ENCODE measurements at places on chromosomes 5 and 9. TPM values are rescaled to one million over a fixed set of nuclear protein-coding genes. Genes with fewer than 3 reads are reported as not detected.
A peak's percentile ranks its signal among the peaks of the same experiment; 100 is the strongest.

ZNF462 gene
- 9.0 TPM for total RNA-seq

ADAMTS16 gene
- total RNA-seq, result 1.3 TPM

CNTLN gene
- total RNA-seq, result 13.6 TPM

FGF10 gene
- total RNA-seq, result 13.9 TPM

PCDHGB5 gene
- 20.6 TPM for total RNA-seq

LHFPL2 gene
- 41.3 TPM for total RNA-seq

DUSP1 gene
- 1,562 TPM for total RNA-seq

PCDHB10 gene
- 3.8 TPM for total RNA-seq

SLC28A3 gene
- total RNA-seq, result 0.16 TPM

MYORG gene
- total RNA-seq, result 2.9 TPM

NRG2 gene
- total RNA-seq, result 16.5 TPM

CBY3 gene
- not detected for total RNA-seq

UBAP2 gene
- total RNA-seq, result 29.8 TPM

CD72 gene
- 3.6 TPM for total RNA-seq

DNA sequence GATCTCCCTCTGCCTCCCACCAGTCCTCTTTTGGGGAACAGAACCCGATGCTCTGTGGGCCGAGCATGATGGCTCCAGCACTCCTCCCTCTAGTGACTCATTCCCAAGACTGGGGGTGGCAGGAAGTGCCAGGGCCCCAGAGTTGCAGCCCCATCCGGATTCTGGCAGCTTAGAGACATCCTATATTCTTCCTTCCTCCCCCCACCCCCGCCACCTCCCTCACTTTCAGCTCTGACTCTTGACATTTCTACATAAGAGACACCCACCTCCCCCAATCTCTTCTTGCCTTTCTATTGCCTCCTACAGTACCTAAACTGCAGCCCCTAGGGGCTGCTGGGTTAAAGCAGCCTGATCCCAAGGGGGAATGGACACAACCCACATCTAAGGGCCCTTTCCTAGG lies 47.1 kb upstream of the MATR3 start:
- H3K4me1 ChIP-seq, result no peaks in the 10 kb centered on the region
- H3K27me3 ChIP-seq, result no peaks in the 10 kb centered on the region
- H3K27ac ChIP-seq, result no peak overlapping the region
- H3K4me3 ChIP-seq, result no peak overlapping the region
- no peak for DNase-seq

GRCh38 chr9:127722055-127722745 lies 6.3 kb downstream of the TTC16 start:
- H3K4me1 ChIP-seq, result no peaks in the 10 kb centered on the region
- DNase-seq, result no peak
- H3K36me3 ChIP-seq, result no peaks in the 10 kb centered on the region

DNA sequence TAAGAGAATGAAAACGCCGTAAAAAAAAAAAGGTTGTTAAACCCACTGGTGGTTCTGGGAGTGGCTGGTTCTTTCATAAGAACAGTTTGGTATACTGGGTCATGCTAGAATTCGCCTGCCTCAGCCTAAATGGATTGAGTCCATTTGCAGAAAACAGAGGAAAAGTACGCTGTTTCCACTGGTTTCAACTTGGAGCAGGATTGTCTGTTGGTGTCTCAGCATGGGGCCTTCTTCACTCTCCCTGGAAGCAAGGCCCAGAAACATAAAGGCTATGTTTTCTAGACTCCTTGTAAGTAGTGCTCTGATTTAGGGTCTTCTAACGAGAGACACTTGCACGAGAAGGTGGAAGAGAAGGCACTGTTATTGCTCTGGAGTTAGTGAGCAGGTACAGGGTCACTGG lies 116.9 kb upstream of the MTAP start:
- no peaks in the 10 kb centered on the region for H3K4me1 ChIP-seq
- no peaks in the 10 kb centered on the region for H3K27me3 ChIP-seq
- H3K36me3 ChIP-seq, result no peaks in the 10 kb centered on the region
- H3K27ac ChIP-seq, result no peak overlapping the region
- DNase-seq, result no peak
- no peak overlapping the region for H3K4me3 ChIP-seq

DNA sequence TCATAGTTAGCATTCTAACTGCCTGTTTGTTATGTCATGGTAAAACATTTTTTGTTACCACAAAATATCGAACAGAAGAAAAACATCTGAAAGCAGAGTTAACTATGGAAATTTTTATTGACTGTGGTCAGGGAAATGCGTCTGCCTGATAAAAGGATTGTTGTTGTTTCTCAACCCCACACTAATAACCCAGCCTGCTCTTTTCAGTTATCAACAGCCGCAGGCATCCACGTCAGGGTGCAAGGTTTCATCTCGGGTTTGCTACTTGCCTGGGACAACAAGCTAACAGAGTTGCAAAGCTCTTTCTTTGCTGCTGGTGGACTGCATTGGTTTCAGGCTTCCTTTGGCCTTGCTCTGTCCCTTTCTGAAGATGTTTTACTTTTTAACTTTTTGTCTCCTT lies 969.2 kb downstream of the CDH18 start:
- DNase-seq, result no peak
- H3K36me3 ChIP-seq, result no peaks in the 10 kb centered on the region
- no peak overlapping the region for H3K4me3 ChIP-seq
- no peak overlapping the region for H3K27ac ChIP-seq

GRCh38 chr5:126103868-126104267 lies 319.3 kb upstream of the GRAMD2B start:
- DNase-seq, result no peak
- no peak overlapping the region for H3K4me3 ChIP-seq
- H3K4me1 ChIP-seq, result no peaks in the 10 kb centered on the region
- H3K36me3 ChIP-seq, result no peaks in the 10 kb centered on the region
- H3K27me3 ChIP-seq, result no peaks in the 10 kb centered on the region

DNA sequence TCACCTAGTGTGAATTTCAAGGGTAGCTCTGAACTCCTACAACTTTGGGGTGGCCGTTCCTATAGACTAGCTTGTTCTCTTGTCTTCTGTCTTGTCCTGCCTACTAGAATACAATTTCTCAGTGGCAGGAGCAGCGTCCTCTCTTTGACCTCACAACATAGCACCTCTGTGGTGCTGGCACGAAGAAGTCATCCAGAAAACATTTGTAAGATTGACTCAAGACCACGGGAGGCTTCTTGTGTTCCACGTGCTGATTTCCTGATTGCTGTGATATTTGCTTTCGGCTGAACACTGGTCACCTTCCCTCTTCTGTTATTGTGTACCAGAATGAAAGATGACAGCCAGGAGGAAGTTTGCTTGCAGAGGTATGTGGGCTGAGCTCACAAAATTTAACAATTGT lies 27.0 kb downstream of the SLC1A1 start:
- H3K27ac ChIP-seq, result no peak overlapping the region
- H3K36me3 ChIP-seq, result no peaks in the 10 kb centered on the region
- no peak for DNase-seq

GRCh38 chr9:93492327-93492726 lies 38.9 kb upstream of the FAM120AOS start:
- DNase-seq, result no peak
- H3K27ac ChIP-seq, result no peak overlapping the region
- H3K36me3 ChIP-seq, result no peaks in the 10 kb centered on the region
- no peaks in the 10 kb centered on the region for H3K4me1 ChIP-seq

DNA sequence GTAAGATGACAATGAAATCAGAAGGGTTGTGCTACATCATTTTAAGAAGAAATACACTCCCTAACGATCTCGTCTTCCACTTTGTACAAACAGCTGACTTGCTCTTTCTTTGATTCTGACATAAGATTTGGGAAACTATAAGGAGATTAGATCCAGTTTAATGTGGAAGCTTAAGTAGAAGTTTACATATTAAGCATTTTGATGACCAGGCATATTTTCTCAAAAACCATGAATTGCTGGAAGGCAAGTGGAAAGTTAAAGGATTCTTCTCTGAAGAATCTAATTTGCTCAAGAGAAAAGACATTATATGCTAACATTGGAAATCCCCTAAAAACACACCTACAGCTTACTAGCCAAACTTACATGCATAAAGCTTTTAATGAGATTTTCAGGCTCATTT lies 531.9 kb upstream of the PTPRD start:
- H3K36me3 ChIP-seq, result no peaks in the 10 kb centered on the region
- H3K27me3 ChIP-seq, result no peaks in the 10 kb centered on the region
- H3K27ac ChIP-seq, result no peak overlapping the region

GRCh38 chr9:123073991-123074422 lies 40.5 kb downstream of the GPR21 start:
- no peaks in the 10 kb centered on the region for H3K36me3 ChIP-seq
- no peaks in the 10 kb centered on the region for H3K27me3 ChIP-seq
- peak overlapping the region; percentile 41 for H3K27ac ChIP-seq
- H3K4me3 ChIP-seq, result no peak overlapping the region

DNA sequence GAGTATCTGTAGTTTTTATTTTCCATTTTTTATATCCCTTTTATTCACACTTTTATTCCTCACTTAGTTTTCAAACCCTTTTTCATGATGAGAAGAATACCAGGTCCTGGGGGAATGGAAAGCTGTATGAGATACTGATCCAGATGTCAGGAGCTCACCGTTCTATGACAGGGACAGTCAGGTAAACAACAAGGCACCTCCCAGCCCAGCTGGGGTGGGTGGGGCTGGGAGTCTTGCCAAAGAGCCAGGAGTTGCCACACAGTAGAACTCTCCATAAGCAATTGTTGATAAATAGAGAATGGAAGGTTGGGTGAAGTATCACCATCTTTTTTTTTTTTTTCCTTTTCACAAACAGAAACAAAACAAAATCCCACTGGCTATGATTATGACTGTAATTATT lies 225.8 kb downstream of the NSG2 start:
- H3K4me3 ChIP-seq, result no peak overlapping the region
- no peaks in the 10 kb centered on the region for H3K4me1 ChIP-seq
- no peak for DNase-seq

DNA sequence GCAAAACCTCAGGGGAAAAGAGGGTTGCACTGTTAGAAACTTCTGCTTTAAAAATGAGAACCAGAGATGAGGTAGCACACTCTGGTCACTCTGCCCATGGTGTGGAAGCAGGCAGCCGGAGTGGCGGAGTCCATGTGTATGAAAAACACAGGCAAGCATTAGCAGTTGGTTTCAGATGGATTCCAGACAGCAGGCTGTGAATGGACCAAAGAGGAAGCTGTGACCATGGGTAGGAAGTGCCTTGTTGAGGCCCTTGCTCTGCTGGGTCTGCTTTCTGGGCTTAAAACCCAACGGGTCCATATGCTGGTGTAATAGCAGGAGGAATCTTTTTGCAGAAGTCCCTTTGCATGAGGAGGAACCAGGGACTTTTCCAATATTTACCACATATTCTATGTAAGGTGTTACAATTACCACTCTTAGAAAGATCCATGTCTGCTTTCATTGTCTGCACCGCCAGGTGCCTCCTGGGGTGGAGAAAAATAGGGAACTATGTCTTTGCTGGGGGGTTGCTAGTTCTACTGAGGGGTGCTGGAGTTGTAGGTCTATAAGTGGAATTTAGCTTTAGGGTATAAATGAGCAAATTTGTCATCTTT lies 77.0 kb downstream of the ANKRD55 start:
- no peak overlapping the region for H3K27ac ChIP-seq
- H3K4me3 ChIP-seq, result no peak overlapping the region
- no peaks in the 10 kb centered on the region for H3K36me3 ChIP-seq

DNA sequence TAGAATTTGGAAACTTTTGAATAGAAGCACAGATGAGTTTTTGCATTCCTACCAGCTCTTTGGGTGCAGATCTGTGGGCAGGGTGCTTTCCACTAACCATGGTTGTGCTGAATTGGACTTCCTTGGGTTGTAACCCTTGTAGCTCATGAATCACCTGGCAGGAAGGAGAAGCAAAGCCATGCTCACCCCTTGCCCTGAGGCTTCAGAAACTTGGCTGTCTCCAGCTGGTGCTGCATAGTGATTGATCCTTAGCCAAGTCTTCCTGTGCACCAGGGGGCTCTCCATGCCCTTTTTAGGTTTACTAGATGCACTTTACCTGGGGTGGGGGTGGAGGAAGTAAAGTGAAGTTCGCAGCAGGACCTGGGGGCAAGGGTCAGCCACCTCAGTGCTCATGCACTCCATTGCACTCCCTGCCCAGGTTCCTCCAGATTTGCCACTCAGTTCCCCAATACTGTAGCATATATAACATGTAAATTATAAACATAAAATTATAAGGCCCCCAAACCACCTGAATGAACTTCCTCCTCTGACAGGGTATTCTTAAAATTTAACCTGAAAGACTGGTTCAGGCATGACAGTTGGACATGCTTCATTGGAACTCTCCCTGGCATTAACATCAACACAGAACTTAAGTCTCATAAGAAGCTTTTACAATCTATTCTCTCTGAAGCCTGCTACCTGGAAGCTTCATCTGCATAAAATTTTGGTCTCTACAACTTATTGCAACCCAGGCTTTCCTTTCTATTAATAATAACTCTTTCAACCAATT lies 25.8 kb upstream of the IFNA14 start:
- DNase-seq, result no peak
- H3K4me1 ChIP-seq, result peaks cover 5% of the 10 kb centered on the region

- no peaks in the 10 kb centered on the region for H3K4me1 ChIP-seq
- H3K27ac ChIP-seq, result no peak overlapping the region
These were observed 27.5 kb downstream of the AMBP start for GRCh38 chr9:114050646-114051045.

DNA sequence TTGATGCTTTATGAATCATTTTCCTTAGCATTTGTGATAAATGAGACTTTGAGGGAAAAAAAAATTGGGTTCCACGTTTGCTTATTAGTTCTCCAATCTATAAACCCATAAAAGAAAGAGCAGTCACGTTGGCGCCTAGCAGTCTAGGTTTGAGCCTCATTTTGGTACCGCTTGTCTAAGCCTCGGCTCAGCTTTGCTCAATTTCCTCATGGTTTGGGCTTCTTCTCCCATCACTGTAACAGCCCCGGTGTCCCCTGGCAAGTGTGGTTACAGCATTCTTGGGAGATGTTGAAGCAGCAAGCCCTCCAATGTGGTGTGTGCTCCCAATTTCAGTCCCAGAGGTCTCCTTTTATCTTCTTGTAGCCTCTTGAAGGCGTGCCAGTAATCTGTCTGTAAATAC lies 578.4 kb downstream of the CDK5RAP2 start:
- H3K27ac ChIP-seq, result no peak overlapping the region
- no peak for DNase-seq
- no peak overlapping the region for H3K4me3 ChIP-seq
- H3K27me3 ChIP-seq, result no peaks in the 10 kb centered on the region

- no peaks in the 10 kb centered on the region for H3K27me3 ChIP-seq
- H3K27ac ChIP-seq, result no peak overlapping the region
- no peaks in the 10 kb centered on the region for H3K36me3 ChIP-seq
- no peak for DNase-seq
- H3K4me1 ChIP-seq, result no peaks in the 10 kb centered on the region
These were observed 137.3 kb downstream of the PHF2 start for GRCh38 chr9:93713716-93714115.

- H3K4me1 ChIP-seq, result no peaks in the 10 kb centered on the region
- no peak for DNase-seq
- no peak overlapping the region for H3K4me3 ChIP-seq
- no peak overlapping the region for H3K27ac ChIP-seq
- no peaks in the 10 kb centered on the region for H3K27me3 ChIP-seq
These were observed 269.0 kb downstream of the DENND1A start for GRCh38 chr9:123660691-123661466.

DNA sequence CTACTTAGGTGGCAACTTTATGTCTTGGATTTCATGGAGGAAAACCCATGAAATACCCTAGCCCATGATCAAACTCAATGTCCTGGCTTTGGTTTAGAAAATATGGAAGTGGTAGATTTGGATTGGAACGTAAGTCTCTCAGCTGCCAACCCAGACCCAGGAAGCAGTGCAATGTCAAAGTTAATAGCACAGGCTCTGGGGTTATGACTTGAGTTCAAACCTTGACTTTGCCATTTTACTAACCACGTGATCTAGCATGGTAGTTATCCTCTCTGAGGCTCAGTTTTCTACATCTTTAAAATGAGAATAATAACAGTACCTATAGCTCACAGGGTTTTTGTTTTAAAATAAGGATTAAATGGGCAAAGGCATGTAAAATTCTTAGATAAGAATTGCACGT lies 13.8 kb downstream of the FYB1 start:
- no peaks in the 10 kb centered on the region for H3K27me3 ChIP-seq
- no peak overlapping the region for H3K27ac ChIP-seq
- H3K4me1 ChIP-seq, result no peaks in the 10 kb centered on the region
- DNase-seq, result no peak
